ENCODE measurements at places on chromosomes 5 and 9.

DNA sequence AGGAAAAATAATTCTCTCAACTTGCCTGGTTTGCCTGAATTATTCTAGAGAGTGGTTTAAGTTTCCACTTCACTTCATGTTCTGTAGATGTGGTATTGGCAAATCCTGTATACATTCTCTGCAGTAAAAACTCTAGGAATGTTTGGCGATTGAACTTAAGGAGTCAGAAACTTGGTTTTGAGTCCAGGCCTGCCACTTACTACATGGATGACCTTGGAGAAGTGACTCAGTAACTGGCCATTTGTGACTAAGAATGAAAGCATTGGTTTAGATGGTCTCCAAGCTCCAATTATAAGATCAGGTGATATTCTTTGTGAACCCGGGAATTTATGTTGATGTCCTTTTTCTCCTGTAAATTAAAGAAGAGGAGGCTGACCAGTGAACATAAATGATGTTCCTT, 233.8 kb downstream of the GAS1 start:
- H3K4me3 ChIP-seq = no peak overlapping the region
- H3K4me1 ChIP-seq = no peaks in the 10 kb centered on the region
- H3K27ac ChIP-seq = no peak overlapping the region
- no peak for DNase-seq

DNA sequence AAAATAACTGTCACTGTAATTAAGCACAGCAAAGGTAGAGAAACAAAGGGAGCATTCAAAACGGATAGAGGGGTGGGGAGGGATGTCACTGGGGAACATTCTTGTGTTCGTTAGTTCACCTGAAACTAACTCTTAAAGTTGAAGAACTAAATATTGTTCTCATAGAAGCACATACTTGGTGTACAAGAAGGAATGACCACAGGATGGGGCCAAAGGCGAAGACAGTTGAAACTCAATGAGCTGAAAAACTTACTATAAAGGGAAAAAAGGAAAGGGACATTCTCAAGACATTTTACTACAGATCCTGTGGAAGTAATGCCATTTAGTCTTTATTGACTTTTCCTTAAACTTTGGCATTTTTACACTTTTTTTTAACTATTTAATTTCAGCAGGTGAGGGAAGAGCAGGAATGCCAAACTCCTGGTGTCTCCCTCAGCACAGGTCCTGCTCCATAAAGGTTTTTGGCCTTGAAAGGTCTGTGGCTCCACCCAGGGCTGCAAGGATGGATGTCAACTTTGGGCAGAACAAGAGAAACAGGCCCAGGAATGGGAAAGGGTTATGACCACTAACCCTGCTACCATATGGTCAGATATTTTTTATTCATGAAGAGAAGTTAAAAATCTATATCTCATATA, 197.6 kb upstream of the RASA1 start:
- H3K4me1 ChIP-seq = peaks cover 1% of the 10 kb centered on the region
- no peak overlapping the region for H3K27ac ChIP-seq
- no peaks in the 10 kb centered on the region for H3K27me3 ChIP-seq
- no peak overlapping the region for H3K4me3 ChIP-seq
- no peak for DNase-seq
- H3K36me3 ChIP-seq = no peaks in the 10 kb centered on the region

DNA sequence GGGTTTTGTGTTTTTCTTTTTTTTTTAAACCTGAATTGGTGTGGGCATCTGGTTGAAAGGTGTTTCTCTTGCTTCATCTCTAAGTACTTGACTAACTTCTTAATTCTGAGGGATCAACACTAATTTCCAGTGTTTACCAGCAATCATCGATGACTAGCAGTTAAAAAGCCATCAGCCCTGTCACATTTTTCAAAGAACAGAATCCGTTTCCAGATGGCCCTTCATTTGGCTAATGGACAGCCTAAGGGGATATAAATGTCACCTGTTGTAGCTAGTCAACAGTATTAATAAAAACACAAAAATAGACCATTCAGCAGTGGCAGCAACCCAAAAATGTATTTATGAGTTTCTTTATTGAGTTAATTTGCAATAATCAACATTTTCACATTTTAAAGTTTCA, 1076.5 kb downstream of the MAT2B start:
- H3K36me3 ChIP-seq = no peaks in the 10 kb centered on the region
- H3K4me3 ChIP-seq = no peak overlapping the region
- peaks cover 10% of the 10 kb centered on the region for H3K4me1 ChIP-seq
- no peaks in the 10 kb centered on the region for H3K27me3 ChIP-seq

GRCh38 chr5:55564721-55565120, 30.0 kb upstream of the PLPP1 start:
- H3K4me3 ChIP-seq = no peak overlapping the region
- no peak for DNase-seq
- H3K36me3 ChIP-seq = no peaks in the 10 kb centered on the region
- no peaks in the 10 kb centered on the region for H3K4me1 ChIP-seq

DNA sequence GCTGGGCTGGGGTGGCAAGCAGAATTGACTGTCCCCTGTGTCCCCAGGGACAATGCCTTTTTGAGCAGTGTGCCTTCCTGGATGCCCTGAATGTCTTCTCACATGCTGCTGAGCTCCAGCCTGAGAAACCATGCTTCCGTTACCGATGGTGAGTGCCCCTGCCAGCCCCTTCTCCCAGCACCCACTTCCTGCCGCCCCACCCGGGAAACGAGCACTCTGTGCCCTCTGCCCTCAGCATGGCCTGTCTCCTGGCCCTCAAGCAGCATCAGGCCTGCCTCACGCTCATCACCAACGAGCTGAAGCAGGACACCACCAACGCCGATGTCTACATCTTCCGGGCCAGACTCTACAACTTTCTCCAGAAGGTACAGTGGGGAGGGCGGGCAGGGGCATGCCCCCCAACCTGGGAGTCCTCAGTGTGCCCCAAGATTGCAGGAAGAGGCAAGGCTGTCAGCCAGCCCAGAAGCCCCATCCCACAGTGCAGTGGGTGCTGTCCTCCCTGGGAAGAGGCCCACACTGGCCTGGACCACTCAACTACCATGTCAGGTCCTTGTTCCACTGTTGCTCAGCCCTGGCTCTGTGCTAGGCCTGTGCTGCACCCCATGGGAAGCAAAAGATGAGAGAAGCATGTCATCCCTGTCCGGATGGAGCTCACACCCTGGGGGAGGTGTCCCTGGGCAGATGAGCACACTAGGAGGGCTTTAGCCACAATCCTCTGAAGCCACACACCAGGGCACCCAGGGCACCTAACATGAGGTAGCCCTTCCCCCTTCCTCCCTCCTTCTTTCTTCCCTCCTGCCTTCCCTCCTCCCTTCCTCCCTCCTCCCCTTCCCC, 4.4 kb downstream of the TTC16 start:
- H3K27me3 ChIP-seq = peaks cover 4% of the 10 kb centered on the region
- H3K4me1 ChIP-seq = peaks cover 7% of the 10 kb centered on the region
- DNase-seq = no peak
- H3K36me3 ChIP-seq = no peaks in the 10 kb centered on the region
- H3K4me3 ChIP-seq = no peak overlapping the region

DNA sequence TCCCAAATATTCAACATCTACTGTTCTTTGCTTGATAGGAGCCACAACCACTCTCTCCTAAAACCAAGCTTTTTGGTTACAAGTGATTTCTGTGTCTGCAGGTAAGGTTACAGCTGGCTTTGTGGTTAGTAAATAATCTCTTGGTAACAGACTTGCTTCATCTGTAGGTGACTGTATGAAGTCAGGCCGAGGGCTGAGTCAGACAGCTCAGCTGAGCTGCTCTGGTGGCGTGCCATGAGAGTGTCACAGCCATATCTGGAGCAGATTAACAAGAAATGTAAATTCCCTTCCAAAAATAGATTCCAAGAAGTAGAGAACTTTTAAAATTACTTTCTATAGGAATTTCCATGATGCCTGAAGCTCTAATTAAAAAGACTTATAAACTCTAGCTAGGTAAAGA, 23.7 kb upstream of the TAS2R1 start:
- H3K27me3 ChIP-seq = no peaks in the 10 kb centered on the region
- H3K4me1 ChIP-seq = no peaks in the 10 kb centered on the region
- no peak overlapping the region for H3K4me3 ChIP-seq
- H3K36me3 ChIP-seq = no peaks in the 10 kb centered on the region
- DNase-seq = no peak

GRCh38 chr5:68433923-68434879, 218.6 kb downstream of the PIK3R1 start:
- no peak for DNase-seq
- H3K36me3 ChIP-seq = no peaks in the 10 kb centered on the region
- H3K4me3 ChIP-seq = no peak overlapping the region
- peaks cover 14% of the 10 kb centered on the region for H3K27me3 ChIP-seq

- peaks cover 28% of the 10 kb centered on the region for H3K27me3 ChIP-seq
- no peaks in the 10 kb centered on the region for H3K36me3 ChIP-seq
- DNase-seq = no peak
- H3K4me1 ChIP-seq = peaks cover 6% of the 10 kb centered on the region
- H3K27ac ChIP-seq = no peak overlapping the region
Measured at GRCh38 chr5:116583862-116584222, 9.2 kb upstream of the SEMA6A start.

DNA sequence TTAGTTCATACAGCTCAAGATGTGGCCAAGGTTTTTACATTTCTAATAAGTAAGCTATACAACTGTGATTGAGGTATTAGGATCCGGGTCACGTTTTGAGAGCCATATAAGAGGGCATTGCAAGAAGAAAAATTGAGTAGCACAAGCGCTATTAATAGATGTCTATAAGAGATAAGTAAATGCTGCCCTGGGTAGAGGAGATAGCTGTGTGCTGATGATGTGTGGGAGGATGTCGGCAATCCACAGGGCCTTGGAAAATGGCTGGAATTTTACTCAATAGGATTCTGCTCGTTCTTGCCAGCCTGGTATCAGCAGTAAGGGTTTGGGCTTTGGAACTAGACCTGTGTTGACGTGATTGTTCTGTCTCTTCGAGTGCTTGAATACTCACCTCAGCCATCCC, 41.6 kb downstream of the CSF1R start:
- no peak overlapping the region for H3K27ac ChIP-seq
- no peak for DNase-seq
- peaks cover 23% of the 10 kb centered on the region for H3K36me3 ChIP-seq
- H3K4me3 ChIP-seq = no peak overlapping the region

GRCh38 chr9:96168882-96169281, 133.1 kb downstream of the HSD17B3 start:
- no peak overlapping the region for H3K27ac ChIP-seq
- no peaks in the 10 kb centered on the region for H3K36me3 ChIP-seq

DNA sequence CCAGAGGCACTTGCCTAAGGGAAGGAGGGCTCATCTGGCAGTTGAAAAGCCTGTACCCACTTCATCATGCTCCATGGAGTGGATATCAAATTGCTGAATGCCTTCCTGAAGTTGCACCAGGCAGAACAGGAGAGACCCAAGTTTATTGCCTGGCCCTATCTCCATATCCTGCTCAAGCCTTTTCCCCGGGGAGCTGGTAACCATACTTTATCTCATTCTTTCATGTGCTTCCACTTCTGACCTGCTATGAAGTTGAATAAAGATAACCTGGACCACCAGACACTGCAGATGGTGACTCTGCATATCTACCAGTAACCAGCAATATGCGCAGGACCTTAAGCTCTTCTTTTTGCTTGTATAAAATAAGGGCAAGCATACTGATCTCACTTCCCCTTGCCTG, 1397.5 kb upstream of the CDH6 start:
- no peak for DNase-seq
- no peaks in the 10 kb centered on the region for H3K36me3 ChIP-seq
- no peak overlapping the region for H3K27ac ChIP-seq
- no peak overlapping the region for H3K4me3 ChIP-seq

GRCh38 chr5:160479926-160480325, 58.3 kb downstream of the PTTG1 start:
- no peak for DNase-seq
- peak overlapping the region; percentile 81 for H3K27ac ChIP-seq
- H3K36me3 ChIP-seq = no peaks in the 10 kb centered on the region
- peaks cover 57% of the 10 kb centered on the region for H3K4me1 ChIP-seq
- H3K4me3 ChIP-seq = no peak overlapping the region

DNA sequence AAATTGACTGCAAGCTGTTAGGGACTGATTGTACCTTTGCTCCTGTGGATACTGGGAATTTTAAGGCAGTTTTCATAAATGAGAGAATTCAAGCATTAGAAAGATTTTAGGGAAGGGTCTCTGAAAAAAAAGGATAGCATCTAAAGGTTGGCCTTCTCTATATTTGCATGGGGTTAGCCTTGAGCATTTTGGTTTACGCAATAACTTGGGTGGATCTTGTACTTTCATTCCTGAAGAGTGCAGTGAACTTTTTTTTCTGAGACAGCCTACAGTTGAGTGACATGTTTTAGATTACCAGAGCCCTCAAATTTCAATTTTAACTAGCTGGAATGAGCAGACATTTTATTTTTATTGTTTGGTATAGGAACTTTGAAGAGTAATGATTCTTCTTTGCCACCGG, 91.6 kb upstream of the NR3C1 start:
- H3K36me3 ChIP-seq = no peaks in the 10 kb centered on the region
- H3K4me1 ChIP-seq = no peaks in the 10 kb centered on the region
- no peak for DNase-seq
- H3K27me3 ChIP-seq = no peaks in the 10 kb centered on the region
- no peak overlapping the region for H3K27ac ChIP-seq

DNA sequence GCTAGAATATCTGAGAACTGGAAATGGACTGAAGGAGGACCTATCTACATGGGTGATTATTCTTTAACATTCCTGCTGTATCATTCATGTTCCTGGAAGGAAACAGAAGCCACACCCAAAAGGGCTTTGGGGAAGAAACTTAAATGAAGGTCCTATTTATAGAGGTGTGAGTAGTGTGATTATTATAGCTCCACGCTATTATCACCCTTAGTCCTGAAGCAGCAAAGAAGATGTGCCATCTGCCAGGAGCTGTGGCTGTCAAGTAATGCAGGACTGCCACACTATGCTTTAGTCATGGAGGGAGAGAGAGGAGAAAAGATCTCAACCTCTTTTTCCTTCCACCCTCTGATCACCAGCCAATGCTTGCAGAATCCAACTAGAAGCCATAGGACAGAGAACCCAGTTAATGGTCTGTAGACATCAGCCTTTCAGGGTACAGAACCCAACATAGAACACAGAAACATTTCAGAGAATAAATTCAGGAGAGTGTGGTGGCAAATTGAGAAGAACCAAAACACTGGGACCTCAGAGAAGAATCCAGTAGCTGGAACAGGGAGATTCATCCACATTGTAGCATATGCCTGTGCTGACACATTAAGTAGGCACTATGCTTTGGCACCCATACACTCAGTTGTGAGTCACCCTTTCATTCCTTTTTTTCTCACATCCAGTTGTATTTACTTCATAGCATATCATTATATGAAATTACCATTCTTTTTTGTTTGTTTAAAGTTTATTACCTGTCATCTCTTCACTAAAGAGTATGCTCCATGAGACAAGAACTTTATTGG, 21.0 kb upstream of the RNF180 start:
- DNase-seq = no peak
- H3K4me1 ChIP-seq = no peaks in the 10 kb centered on the region
- no peak overlapping the region for H3K27ac ChIP-seq
- H3K27me3 ChIP-seq = no peaks in the 10 kb centered on the region
- no peaks in the 10 kb centered on the region for H3K36me3 ChIP-seq

DNA sequence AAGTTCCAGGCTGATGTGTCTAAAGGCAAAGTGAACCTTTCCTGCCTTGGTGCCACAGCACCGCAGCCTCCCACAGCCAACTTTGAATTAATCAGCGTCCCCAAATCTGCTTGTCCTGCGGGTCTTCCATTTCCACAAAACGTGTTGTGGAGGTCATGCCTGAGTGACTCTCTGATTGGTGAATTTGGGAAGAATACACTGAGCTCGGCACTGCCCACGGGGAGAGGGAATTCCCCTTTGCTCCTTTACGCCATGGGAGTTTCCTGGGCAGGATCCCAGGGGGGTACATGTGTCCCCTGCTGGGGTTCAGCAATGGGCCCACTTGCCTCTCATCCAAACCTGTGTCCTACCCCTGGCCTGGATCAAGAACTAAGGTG, 90.4 kb downstream of the LHX2 start:
- peaks cover 70% of the 10 kb centered on the region for H3K27me3 ChIP-seq
- no peak overlapping the region for H3K27ac ChIP-seq
- H3K4me1 ChIP-seq = no peaks in the 10 kb centered on the region

All from progenitor cell of endocrine pancreas (in vitro differentiated cells).